PC-3 (cell line): ENCODE measurements at places on chromosomes 13 and 19. TPM values are rescaled to one million over a fixed set of nuclear protein-coding genes. Genes with fewer than 3 reads are reported as not detected.

DNA sequence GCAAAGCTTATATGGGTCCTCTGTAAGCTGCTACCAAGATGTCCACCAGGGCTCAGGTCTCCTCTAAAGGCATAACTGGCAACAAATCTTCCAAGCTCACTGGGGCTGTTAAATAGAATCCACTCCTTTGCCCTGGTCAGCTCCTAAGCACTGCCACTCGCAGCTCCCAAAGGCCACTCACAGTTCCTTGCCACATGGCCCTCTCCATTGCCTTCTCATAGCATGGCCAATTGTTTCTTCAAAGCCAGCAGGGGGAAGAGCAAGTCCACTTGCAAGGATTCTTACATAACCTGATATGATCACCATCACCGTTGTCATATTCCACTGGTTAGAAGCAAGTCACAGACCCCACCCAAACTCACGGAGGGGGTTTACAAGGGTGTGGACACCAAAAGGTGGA lies 199.5 kb downstream of the SUCLA2 start:
- no peak overlapping the region for H3K27ac ChIP-seq
- H3K4me1 ChIP-seq = no peaks in the 10 kb centered on the region
- no peak for DNase-seq

DNA sequence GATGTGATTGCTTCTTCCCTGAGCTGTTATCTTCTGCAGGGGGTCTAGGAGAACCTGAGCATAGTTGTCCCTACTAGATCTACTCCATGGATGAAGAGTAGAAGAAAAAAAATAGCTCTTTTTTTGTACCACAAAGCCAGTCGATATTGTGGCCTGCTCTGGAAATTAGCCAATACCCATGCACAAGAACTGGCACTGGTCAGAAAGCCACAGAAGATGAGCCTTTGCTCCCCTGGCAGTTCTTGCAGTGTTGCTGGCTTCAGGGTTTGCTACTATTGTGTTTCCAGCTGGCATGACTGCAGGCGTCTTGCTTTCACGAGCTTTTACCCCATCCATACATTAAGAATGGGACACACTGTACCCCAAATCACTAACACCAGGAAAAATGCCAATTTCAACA lies 547.7 kb upstream of the KLF12 start:
- H3K4me1 ChIP-seq = no peaks in the 10 kb centered on the region
- no peaks in the 10 kb centered on the region for H3K36me3 ChIP-seq
- no peak overlapping the region for H3K4me3 ChIP-seq
- no peaks in the 10 kb centered on the region for H3K27me3 ChIP-seq
- H3K27ac ChIP-seq = no peak overlapping the region

- DNase-seq = peak; percentile 94
- H3K36me3 ChIP-seq = peaks cover 18% of the 10 kb centered on the region
- H3K4me3 ChIP-seq = peak overlapping the region; percentile 59
- no peaks in the 10 kb centered on the region for H3K27me3 ChIP-seq
- H3K27ac ChIP-seq = peak overlapping the region; percentile 97
Observed at GRCh38 chr19:41225238-41226052, 6.4 kb downstream of the AXL start.

DNA sequence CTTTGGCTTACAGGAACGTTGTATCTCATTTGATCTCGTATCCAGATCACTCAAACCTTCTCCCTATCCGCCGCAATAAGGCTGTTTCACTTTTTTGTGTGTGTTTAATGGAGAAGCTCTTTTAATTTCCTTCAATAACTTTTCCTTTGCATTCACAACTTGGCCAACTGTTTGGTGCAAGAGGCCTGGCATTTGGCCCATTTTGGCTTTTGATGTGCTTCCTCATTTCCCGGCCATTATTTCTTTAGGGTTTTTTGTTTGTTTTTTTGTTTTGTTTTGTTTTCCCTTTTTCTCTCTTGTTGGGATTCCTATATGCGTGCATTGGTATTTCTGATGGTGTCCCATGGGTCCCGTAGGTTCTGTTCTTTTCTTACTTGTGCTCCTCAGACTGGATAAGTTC lies 6.1 kb upstream of the UPF3A start:
- no peak overlapping the region for H3K4me3 ChIP-seq
- peaks cover 7% of the 10 kb centered on the region for H3K4me1 ChIP-seq
- H3K27ac ChIP-seq = no peak overlapping the region
- H3K27me3 ChIP-seq = no peaks in the 10 kb centered on the region

- H3K4me1 ChIP-seq = no peaks in the 10 kb centered on the region
- no peaks in the 10 kb centered on the region for H3K27me3 ChIP-seq
- no peak overlapping the region for H3K27ac ChIP-seq
- DNase-seq = no peak
- H3K36me3 ChIP-seq = no peaks in the 10 kb centered on the region
Observed at GRCh38 chr13:91520952-91521351, 122.5 kb downstream of the GPC5 start.

DNA sequence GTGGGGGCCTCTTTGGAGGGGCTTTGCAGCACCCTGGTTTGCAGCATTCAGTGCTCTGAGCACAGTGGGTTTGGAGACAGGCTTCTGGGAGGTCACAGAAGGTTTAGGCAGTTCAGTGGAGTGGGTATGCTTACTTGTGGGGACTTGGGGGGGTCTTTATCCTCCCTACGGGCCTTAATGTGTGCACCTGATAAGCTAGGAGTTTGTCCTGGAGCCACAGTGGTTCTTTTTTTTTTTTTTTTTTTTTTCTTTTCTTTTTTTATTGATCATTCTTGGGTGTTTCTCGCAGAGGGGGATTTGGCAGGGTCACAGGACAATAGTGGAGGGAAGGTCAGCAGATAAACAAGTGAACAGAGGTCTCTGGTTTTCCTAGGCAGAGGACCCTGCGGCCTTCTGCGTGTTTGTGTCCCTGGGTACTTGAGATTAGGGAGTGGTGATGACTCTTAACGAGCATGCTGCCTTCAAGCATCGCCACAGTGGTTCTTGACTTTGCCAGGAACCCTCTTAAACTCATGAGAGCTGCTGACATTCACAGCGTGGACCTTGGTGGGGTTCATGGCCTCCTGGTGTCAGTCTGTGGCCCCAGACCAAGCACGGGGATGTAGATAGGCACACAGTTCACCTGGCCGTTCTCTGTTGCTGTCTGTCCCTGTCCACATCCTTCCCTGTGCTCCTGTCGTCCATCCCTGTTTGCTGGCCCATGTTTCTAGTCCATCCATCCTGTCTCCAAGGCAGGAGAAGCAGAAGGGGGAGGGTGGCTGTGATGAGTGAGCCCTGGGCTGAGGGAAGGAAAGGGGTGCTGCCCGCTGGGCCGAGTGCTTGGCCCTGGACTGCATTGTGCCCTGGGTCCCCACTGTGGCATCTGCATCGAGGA lies 2.7 kb downstream of the EGLN2 start:
- peaks cover 36% of the 10 kb centered on the region for H3K4me1 ChIP-seq
- DNase-seq = no peak
- H3K36me3 ChIP-seq = peaks cover 2% of the 10 kb centered on the region
- H3K4me3 ChIP-seq = no peak overlapping the region
- H3K27ac ChIP-seq = no peak overlapping the region

GRCh38 chr19:55358943-55359908 lies 3.8 kb downstream of the GARIN5B start:
- H3K36me3 ChIP-seq = no peaks in the 10 kb centered on the region
- H3K4me1 ChIP-seq = peaks cover 12% of the 10 kb centered on the region
- no peak overlapping the region for H3K4me3 ChIP-seq
- DNase-seq = no peak
- no peak overlapping the region for H3K27ac ChIP-seq

GRCh38 chr13:37076818-37077217 lies 17.3 kb upstream of the SUPT20H start:
- H3K36me3 ChIP-seq = no peaks in the 10 kb centered on the region
- H3K27me3 ChIP-seq = peaks cover 9% of the 10 kb centered on the region
- H3K4me3 ChIP-seq = no peak overlapping the region
- H3K27ac ChIP-seq = no peak overlapping the region

DNA sequence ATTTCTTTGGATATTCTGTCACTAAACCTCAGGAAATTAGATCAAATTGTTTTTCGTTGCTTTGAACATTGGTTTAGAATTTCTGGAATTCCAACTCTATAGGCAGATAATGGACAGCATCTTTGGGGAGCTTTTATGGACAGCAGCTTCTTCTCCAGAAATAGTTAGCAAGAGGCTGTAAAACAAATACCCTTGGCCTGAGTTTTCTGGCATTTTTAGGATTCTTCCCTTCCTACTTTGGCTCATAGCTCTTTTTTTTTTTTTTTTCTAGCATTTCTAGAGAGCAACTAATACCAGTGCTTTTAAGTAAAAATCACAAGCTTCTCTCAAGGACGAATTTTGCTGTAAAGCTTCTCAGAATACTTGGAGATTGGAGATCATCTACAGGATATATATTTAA lies 169.8 kb upstream of the SPRY2 start:
- H3K36me3 ChIP-seq = no peaks in the 10 kb centered on the region
- no peak for DNase-seq
- no peaks in the 10 kb centered on the region for H3K27me3 ChIP-seq
- no peaks in the 10 kb centered on the region for H3K4me1 ChIP-seq

The APLP1 gene
- total RNA-seq = 21.1 and 23.2 TPM in 2 replicates

The PSG11 gene
- total RNA-seq = not detected in 2 replicates

The CYP4F2 gene
- not detected in 2 replicates for total RNA-seq
